Thymus (tissue), 14 donors: ENCODE measurements at places on chromosomes 3 and 15. TPM values are rescaled to one million over a fixed set of nuclear protein-coding genes. Genes with fewer than 3 reads are reported as not detected.

Gene ADAMTS7
- 0.47 TPM for total RNA-seq

DNA sequence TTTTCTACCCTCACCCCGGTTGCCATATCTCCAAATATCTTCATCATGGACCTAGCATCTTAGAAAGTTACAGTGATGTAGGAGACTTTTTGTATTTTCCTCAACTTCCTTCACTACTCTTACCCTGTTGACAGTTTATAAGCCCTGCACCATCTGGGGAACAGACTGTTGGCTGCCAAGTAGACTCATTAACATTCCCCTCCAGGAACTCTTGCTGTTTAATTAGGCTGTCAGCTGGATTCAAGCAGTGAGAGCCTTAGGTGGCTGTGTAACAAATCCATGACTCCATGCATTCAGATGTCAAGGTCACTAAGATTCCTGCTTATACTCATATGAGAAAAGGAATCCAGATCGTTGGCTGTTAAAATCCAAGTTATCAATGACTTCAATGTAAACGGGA is 198.3 kb downstream of the NAALADL2 start:
- no peak for DNase-seq

Gene GHSR
- total RNA-seq: not detected

- no peak for DNase-seq
These were observed 52.0 kb downstream of the SUCNR1 start for GRCh38 chr3:151925419-151925818.
